ENCODE measurements at places on chromosomes 12 and 14.

GRCh38 chr14:59848671-59849070 is 21.9 kb downstream of the RTN1 start:
- no peak for DNase-seq

DNA sequence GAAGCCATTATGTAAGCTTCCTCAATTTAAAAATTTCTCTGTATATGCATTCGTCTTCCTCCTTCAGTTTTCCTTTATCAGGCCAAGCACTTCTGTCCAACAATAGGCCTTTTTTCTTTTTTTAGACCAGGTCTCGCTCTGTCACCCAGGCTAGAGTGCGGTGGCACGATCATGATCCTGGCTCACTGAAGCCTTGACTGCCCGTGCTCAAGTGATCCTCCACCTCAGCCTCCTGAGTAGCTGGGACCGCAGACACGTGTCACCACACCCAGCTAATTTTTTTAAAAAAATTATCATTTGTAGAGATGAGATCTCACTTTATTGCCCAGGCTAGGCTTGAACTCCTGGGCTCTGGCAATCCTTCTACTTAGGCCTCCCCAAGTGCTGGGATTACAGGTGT is 25.8 kb downstream of the TAOK3 start:
- DNase-seq = no peak

GRCh38 chr12:25981597-25981996 is 23.1 kb downstream of the RASSF8 start:
- no peak for DNase-seq

DNA sequence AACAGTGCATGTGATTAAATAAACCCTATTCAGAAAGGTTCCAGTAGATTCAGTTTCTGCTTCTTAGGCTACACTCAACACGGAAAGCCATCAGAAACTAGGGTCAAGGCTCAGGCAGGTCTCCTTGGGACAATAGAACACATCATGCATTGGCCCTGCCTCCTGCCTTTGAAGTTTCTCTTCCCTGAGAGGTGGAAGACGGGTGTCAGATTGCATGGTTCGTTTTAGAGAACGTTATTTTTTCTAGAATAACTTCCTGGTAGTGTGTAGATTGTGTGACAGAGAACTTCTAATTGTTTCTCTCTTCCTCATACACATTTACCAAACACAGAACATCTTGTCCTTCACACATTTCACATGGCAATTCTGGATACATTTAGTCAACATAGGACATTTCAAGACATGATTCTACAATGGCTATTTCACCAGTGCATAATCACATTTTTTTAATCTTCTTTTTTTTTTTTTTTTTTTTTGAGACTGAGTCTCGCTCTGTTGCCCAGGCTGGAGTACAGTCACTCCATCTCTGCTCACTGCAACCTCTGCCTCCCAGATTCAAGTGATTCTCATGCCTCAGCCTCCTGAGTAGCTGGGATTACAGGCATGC is 106.6 kb upstream of the AMN1 start:
- no peak for DNase-seq

GRCh38 chr12:123033392-123034021 is 53.0 kb downstream of the ARL6IP4 start:
- DNase-seq = no peak

GRCh38 chr12:128594521-128594920 is 229.2 kb downstream of the SLC15A4 start:
- DNase-seq = no peak

- DNase-seq = no peak
Observed at GRCh38 chr12:38282886-38283285, 33.7 kb upstream of the ALG10B start.

- no peak for DNase-seq
Observed at GRCh38 chr12:99910342-99910741, 74.4 kb downstream of the ANKS1B start.

GRCh38 chr14:100784523-100785337 is 41.2 kb upstream of the MEG3 start:
- peak; percentile 24 for DNase-seq

- peak; percentile 85 for DNase-seq
Observed at GRCh38 chr12:3077572-3078081, 448 bp downstream of the TSPAN9 start.

GRCh38 chr14:37594971-37595808 is at the start of the genes FOXA1 and TTC6:
Gene FOXA1 (minus strand): TSS chr14:37595249. CDS start chr14:37594972, 277 bp downstream.
Gene TTC6 (plus strand): TSS chr14:37595629. CDS start chr14:37622065, 26,436 bp downstream.
- DNase-seq = no peak

DNA sequence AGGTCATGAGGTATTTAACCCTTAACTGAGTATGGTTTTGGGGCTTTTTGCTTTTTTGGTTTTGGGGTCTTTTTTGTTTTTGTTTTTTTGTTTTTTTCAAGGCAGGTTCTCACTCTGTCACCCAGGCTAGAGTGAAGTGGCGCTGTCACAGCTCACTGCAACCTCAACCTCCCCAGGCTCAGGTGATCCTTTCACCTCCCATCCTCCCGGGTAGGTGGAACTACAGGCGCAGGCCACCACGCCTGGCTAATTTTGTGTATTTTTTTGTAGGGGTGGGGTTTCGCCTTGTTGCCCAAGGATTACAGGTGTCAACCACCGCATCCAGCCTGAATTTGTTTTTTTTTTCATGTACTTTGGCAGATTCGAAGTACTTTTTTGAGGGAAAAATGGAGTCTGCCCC is 19.9 kb downstream of the RAP1B start:
- DNase-seq = no peak

- no peak for DNase-seq
Observed at GRCh38 chr12:93520454-93520853, 52.0 kb upstream of the SOCS2 start.

GRCh38 chr14:81068176-81068782 is 112.9 kb downstream of the TSHR start:
- no peak for DNase-seq

DNA sequence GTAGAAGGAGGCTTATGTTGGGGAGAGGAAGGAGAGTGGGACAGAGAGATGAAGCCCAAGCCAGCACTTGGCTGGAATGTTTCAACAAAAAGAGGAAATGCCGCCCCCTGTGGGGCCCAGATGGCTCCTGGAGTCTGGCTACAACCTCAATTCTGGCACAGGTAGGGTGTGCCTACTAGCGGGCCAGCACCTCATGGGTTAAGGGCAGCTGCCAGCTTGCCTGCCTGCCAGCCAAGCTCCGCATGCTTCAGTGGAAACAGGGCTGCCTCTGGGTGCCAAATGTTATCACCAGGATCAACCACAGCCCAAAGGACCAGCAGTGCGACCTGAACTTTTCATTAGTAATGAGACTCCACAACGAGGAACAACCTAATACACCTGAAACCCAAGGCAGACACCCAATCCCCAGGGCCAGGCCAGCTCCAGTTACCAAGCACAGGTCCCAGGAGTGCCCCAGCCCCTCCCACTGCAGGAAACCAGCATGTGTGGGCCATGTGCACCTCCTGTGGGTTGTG is 11.3 kb downstream of the RAB15 start:
- no peak for DNase-seq

GRCh38 chr12:122161682-122162081 is 12.3 kb downstream of the IL31 start:
- DNase-seq = no peak

DNA sequence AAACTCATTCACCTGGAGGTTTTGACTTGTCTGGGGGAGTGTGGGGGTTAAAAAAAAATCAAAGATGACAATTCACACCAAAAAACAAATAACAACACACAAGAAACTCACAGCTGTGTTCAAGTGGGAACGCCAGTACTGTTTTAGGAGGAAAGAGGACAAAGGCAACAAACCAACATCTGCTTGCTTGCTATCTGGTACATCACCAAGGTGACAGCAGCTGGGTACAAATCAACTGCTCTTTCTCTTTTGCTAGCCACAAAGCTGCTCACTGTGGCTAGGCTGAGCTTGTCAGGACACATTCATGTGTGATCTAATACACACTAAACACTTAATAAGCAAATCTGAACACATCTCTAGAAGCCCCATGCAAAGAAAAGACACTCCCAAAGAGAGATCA is 128.0 kb upstream of the RAP1B start:
- DNase-seq = no peak

GRCh38 chr12:27260746-27261145 is 16.7 kb downstream of the STK38L start:
- DNase-seq = no peak

DNA sequence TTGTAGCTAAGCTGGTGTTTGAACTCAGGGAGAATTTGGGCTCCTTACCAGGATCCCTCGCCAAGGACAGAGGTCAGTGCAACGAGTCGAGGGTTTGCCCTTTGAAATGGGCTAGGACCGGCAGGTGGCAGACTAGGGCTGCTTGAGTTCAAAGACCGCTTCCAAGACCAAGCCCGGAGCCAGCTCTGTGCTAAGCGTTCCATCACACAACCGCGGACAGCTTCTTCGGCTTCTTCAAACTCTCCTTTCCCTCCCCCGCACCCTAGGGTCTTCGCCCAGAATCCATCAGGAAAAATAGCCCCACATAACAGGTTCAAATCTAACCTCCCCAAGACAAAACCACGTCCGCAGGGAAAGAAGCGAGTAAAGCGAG is 705 bp upstream of the FLVCR2 start:
- DNase-seq = peak; percentile 92

DNA sequence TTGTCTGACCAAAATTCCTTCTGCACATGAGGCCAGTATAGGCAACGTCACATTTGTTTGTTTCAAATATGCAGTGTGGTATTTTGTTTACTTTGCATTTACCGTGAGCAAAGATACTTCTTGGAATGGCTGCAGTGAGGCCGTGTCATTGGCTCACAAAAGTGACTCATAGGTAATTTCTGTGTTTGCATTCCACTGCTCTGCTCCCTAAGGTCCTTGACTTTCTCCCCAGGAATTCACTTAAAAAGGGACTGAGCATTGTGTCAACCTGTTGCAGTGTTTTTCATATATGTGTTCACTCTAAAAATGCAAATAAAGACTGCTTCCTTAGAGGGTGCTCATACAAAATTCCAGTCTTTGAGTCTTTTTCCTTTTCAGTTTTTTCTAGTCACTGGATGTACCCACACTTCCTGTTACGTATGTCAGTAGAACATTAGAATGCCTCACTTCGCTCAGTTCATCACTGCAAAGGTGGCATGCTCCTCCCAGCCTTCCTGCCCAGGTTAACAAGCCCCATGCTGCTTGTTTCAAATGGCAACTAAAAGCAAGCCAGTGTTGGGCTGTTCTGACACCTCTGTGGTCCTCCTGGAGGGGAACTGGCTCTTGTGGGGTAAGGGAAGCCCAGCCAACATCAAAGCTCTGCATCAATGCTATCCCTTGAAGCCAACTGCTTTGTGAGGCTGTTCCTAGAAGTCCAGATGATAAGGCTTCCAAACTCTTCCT is 9.1 kb downstream of the C12orf76 start:
- no peak for DNase-seq

- no peak for DNase-seq
Observed at GRCh38 chr14:87271331-87271730, 721.7 kb downstream of the GALC start.

DNA sequence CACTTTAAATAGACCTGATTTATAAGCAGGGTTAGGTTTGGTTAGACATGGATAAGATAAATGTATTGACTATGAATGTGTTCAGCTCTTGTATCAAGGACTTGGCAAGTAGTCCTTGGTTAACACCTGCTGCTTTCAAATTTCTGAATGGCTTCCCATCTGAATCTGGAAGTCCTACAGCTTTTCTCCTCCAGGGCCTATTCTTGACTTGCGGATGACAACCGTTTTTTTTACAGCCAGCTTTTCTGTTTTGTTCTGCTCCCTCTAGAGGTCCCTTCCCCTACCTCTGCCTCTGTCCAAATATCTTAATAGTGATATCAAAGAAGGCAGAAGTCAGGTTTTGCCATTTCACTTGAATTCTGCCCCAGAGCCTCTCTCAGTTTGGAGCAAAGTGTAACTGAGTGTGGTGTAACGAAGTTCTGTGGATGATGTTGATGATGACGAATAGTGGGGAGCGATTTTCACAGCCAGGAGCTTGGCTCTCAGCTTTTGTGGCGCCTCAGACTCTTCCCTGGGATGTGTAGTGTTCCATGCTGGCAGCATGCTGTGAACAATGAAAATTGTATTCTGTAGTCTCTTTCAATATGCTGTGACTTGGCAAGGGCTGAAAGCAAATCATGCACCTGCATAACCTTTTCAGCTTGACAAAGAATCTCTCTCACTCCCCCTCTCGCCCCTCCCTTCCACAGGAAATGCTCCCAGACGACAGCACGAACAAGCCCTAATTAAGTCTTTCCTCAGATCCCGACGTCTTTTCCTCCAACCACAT is 5.0 kb upstream of the SLC4A8 start:
- no peak for DNase-seq

DNA sequence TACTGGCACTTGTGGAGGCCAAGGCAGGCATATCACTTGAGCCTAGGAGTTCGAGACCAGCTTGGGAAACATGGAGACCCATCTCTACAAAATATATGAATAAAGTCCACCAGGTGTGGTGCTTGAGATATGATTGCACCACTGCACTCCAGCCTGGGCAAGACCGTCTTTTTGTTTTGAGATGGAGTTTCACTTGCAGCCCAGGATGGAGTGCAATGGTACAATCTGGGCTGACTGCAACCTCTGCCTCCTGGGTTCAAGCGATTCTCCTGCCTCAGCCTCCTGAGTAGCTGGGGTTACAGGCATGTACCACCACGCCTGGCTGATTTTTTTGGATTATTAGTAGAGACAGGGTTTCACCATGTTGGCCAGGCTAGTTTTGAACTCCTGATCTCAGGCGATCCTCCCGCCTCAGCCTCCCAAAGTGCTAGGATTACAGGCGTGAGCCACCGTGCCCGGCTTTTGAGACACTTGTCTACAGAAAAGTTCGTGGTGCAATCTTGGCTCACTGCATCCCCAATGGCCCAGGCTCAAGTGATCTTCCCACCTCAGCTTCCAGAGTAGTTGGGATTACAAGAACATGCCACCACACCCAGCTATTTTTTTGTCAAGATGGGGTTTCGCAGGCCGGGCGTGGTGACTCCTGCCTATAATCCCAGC is 16.3 kb upstream of the ATP5F1B start:
- no peak for DNase-seq

- no peak for DNase-seq
Observed at GRCh38 chr14:37972941-37973887, 234.5 kb upstream of the SSTR1 start.

DNA sequence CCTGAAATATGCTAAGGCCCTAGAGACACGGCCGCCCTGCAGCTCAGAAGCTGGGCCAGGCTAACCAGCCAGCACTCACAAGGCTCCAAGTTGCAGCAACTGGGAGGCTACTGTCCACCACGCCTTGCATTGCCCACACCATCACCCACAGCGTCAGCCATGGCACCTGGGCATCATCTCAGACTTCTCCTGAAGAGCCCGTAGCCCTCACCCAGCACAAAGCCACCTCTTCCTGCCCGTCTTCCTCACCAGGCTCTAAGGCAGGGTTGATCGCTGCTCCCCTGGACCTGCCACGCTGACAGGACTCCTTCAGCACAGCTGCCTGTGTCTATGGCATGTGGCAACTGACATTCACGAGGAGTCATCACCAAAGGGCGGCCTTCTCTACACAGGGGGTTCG is 38.1 kb downstream of the CDC42BPB start:
- DNase-seq = no peak

GRCh38 chr12:43762596-43762995 is 3.8 kb downstream of the IRAK4 start:
- DNase-seq = no peak

All from sigmoid colon (tissue), 7 donors.